ENCODE measurements at places on chromosomes 5 and 9.

- DNase-seq, result no peak
Measured at GRCh38 chr9:117825609-117826347, 121.6 kb downstream of the TLR4 start.

- no peak for DNase-seq
Measured at GRCh38 chr5:38636626-38637025, 80.2 kb upstream of the LIFR start.

DNA sequence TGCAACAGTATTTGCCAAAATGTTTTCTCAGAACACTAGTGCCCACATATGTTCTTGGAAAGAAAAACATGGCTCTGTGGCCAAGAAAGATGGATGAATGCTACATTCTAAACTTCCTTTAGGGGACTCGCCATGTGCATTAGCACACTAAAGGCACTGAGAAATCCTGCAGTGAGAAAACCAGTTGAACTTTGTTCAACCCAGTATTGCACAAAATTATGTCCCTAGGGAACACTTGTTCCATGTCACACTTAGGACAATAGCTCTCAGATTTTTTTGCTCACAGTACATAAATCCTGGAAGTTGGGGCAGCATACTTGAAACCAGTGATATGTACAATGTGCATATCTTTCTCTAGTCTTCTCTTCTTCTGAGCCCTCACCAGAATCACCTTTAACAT is 96.6 kb downstream of the ADRB2 start:
- no peak for DNase-seq

- no peak for DNase-seq
Measured at GRCh38 chr9:97668485-97668884, 28.7 kb downstream of the XPA start.

DNA sequence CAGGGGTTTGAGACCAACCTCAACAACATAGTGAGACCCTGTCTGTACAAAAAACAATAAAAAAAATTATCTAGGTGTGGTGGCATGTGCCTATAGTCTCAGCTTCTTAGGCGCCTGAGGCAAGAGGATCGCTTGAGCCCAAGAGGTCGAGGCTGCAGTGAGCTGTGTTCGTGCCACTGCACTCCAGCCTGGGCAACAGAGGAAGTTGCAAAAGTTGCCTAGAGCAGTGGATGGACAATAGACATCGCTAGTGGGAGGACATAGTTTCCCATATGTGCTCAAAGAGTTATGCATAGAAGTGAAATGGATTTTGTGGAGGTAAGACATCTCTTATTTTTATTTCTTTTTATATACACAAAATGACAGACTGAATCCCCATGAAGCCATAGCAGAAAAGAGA is 19.0 kb downstream of the HNRNPK start:
- DNase-seq, result no peak

GRCh38 chr9:91873637-91874051 is 76.4 kb downstream of the ROR2 start:
- DNase-seq, result no peak

GRCh38 chr5:19918780-19919179 is 69.2 kb downstream of the CDH18 start:
- no peak for DNase-seq

DNA sequence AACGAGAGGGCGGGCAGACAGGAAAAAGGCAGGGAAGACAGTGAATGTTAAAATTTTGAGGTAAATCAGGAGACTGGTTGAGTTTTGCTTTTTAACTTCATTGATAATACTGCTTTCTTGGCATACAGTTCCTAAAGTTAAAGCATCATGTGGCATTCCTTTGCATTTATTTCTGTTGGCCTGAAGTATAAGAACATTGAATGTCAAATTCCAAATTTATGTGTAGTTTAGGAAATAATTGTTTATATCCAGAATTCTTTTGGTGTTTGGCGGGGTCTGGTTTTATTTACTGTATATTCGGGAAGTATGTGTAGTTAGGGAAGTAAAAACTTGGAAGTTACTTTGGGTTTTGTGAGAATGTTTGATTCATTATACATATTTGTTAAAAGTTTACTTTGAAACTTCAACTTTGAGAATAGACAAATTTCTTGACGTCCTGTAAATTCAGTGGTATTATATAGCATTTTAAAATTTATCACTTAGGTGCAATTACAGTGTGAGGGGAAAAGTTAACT is 83.2 kb downstream of the PTPDC1 start:
- DNase-seq, result no peak

GRCh38 chr5:5854087-5854486 is 431.6 kb downstream of the ICE1 start:
- no peak for DNase-seq

GRCh38 chr5:149007174-149007573 is 55.7 kb downstream of the SH3TC2 start:
- peak; percentile 81 for DNase-seq

GRCh38 chr5:139925650-139926640 is 117.2 kb downstream of the NRG2 start:
- no peak for DNase-seq

- no peak for DNase-seq
Measured at GRCh38 chr5:50814556-50814955, 148.1 kb downstream of the PARP8 start.

All from GM04504 (cell line).